ENCODE measurements at places on chromosomes 2 and 18.

GRCh38 chr2:179655627-179656026, 205.8 kb downstream of the ZNF385B start:
- no peak for DNase-seq

- DNase-seq: no peak
Measured at GRCh38 chr2:53568469-53568868, 199.1 kb upstream of the CHAC2 start.

GRCh38 chr2:16658076-16658739, 7.4 kb downstream of the CYRIA start:
- no peak for DNase-seq

DNA sequence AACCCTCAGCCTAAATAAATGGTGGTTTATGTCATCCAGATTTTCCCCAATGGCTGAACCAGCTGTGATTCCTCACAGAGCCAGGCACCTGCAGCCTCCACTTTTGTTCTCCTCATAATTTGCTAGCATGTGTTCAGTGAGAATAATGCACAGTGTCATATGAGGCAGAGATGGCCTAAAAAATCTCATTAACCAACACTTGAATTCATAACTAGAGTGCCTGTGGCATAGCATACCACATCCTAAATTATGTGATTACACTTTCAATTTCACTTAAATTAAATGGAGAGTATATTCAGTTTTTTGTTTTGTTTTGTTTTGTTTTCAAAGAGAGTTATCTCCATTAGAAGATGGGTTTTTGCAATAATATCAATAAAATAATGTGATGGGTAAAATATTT, 488.0 kb downstream of the CBLN2 start:
- no peak for DNase-seq

DNA sequence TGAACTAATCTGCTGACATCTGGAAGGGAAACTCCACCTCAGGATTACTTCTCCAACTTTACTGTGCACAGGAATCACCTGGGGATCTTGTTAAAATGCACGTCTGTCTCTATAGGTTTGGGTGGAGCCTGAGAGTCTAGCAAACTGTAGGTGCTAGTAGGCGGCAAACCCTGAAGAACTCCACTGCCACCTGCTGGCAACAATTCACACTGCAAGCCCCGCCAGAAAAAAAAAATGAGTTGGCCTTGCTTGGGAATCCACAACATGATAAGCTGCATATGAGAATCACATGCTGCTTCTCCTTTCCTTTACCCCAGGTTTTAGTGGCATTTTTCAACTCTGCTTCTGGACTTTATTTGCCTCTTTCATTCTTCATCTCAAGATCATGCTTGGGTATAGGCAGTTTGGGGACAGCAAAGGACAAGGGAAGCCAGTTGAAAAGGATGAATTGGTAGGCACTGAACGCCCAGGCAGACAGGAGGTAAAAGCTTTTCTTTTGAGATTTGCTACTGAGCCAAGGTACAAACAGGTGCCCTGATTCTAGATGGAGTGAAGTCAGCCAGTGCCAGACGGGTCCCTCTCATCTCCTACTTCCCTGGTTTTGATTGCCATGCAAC, 88.8 kb downstream of the VIT start:
- no peak for DNase-seq

DNA sequence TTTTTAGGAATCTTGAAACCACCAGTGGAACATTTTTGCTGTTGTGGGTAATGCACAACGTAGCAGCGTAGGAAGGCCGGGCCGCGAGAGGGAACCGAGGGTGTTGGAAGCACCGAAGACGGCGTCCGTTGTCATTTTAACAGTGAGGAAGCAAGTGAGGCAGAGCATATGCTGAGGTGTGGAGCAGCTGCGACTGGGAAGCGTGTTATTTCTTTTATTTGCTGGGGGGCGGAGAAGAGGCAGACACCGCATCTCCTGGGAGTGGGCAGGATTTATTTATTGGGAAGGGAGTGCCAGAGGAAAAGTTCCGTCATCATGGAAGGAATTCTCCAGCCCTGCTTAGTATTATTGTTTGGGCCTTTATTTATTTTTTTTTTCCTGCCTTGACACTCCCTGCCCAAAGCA, 232.8 kb downstream of the KLHL29 start:
- peak; percentile 88 for DNase-seq

GRCh38 chr2:147660680-147661079, 184.1 kb upstream of the ACVR2A start:
- no peak for DNase-seq

- no peak for DNase-seq
Measured at GRCh38 chr2:125564471-125564870, 1091.5 kb upstream of the GYPC start.

DNA sequence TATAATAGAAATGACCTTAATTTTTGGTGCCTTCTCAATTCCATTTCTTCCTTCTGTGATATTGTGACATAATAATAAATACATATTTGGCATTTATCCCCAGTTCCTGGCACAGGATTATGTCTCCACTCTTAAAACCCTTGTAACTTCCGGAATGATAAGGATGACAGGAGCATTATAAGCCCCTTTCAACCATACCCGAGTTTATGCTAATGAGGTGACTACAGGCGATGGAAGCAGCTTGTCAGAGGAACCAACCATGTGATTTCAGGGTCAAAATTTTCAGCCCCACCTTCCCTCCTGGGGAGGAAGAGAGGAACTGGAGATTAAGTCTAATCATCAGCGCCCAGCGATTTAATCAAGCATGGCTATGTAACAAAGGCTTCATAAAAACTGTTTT, 528.5 kb upstream of the CRIM1 start:
- no peak for DNase-seq

DNA sequence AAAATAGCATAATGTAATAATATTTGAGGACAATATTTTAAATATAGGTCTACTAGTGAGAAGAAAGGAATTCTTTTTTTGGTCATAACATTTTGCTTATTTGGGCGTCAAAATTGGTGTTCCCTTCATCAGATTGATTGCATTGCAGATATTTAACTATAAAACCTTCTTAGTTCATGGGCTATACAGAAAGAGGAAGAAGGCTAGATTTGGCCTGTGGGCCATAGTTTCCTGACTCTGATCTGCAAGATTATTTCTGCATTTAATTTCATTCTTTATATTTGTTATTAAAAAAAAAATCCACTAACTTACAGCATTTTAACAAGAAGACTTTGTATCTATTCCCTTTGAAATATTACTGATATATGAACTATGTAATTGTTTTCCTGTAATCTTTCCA, 31.9 kb downstream of the PIKFYVE start:
- DNase-seq: no peak

DNA sequence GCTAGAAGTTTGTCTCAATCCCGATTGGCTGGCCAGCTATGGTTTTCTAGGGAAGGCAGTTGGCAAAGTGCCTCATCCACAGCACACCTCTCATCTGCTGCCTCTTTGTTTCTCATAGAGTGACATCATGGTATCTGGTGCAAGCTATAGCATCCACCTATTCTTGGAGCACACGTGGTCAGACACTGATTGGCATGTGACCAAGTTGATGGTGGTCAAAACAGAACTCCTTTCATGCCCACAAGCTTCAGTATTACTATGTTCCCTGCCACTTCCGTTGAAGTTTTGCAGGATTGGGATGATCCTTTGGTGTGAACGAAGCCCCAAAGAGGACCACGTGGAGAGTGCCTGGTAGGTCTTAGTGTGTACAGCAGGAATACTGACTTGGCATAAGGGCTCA, 28.8 kb downstream of the TTC32 start:
- no peak for DNase-seq

DNA sequence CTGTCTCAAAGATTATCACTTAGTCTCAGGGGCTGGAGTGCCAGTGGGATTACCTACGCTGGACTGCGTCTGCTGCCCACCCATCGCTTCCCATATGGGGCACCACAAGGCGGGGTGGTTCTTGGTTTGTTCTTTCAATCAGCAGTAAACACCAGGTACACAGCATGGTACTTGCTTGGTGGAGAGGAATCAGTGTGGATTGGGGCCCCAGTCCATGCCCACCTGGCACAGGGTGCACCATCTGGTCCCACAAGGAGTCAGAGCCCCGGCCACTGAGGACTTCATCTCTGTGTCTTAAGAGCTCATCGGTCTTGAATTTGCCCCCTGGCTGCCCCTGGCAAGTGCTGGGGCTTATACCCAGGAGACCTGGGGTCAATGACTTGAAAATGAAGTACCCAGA, 96.2 kb downstream of the GLI2 start:
- DNase-seq: peak; percentile 80
